GM18507 (cell line): ENCODE measurements at places on chromosomes 4 and X.

- no peak for DNase-seq
Measured at GRCh38 chrX:31252133-31252532, 180.3 kb upstream of the FTHL17 start.

- DNase-seq: no peak
Measured at GRCh38 chr4:92606227-92606626, 302.5 kb downstream of the GRID2 start.

DNA sequence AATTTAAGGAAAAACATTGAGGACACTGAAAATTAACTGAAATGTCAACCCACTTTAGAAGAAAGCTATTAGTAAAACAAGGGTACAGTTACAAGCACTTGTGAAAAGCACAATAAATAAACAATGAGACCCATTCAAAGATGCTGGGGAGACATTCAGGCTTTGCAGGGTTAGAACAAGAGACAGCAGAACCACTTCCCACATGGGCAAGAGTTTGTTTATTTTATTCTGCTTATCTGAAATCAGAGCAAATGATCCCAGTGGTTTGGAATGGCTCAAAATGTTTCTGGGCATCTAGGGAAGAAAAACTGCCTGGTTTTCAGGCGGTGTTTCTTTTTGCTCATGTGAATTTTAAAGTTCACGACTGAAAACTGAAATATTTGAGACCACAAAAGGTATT is 42.4 kb downstream of the PPP3CA start:
- DNase-seq: no peak

DNA sequence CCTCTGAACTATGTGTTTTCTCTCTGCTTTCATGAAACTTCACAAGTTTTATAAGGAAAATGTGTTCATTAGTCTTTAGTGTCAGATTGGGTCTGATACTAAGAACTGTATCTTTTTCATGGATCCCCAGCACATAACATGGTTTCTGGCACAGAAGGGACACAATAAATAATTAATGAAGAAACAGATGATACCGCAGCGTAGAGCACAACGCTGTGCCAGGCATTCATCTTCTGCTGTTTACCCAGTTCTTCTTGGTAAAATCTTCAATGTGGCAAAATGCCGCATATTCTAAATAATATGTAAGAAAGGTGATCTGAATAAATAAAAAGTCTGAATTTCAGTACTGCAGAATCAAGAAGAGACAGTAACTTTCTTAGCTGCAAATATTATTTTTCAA is 12.3 kb downstream of the SCARB2 start:
- DNase-seq: no peak

- DNase-seq: no peak
Measured at GRCh38 chrX:17164941-17165340, 210.1 kb upstream of the NHS start.

DNA sequence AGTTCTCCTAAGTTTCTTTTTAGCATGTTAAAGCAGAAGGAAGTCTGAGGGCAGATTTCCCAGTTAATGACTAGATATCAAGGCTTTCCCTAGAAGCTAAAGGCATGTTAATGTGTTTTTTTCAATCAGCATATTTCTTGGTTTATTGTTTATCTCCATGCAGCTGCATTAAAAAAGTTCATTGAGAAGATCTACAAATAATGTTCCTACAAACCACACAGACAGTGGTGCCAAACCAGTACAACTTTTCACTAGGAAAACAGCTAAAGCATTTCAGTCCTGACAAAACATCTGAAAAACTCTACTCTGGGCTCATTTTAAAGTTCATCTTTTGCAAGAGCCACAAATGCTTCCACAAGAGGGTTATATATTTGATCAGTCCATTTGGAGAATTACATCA is 320.0 kb downstream of the ADGRL3 start:
- no peak for DNase-seq

DNA sequence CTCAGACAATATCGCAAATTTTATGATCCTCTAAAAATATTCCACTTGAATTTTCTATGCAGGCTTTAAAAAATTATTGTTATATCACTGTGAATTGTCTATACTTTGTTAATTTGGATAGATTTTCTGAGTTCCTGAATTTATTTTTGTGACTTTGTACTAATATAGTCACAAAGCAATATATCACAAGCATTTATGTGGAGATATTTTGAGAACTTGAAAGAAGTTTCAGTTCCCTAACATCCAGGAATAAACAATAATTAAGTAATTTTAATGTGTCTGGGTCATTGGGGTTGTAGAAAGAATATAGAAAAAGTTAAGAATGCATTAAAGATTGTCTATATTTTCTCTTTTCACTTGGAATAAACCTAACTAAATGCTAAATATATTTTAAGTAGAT is 32.0 kb downstream of the CXCL8 start:
- no peak for DNase-seq
